Activated naive CD8-positive, alpha-beta T cell treated with anti-CD3 and anti-CD28 coated beads for 36 hours (primary cell): ENCODE measurements at places on chromosomes 1 and 21.

DNA sequence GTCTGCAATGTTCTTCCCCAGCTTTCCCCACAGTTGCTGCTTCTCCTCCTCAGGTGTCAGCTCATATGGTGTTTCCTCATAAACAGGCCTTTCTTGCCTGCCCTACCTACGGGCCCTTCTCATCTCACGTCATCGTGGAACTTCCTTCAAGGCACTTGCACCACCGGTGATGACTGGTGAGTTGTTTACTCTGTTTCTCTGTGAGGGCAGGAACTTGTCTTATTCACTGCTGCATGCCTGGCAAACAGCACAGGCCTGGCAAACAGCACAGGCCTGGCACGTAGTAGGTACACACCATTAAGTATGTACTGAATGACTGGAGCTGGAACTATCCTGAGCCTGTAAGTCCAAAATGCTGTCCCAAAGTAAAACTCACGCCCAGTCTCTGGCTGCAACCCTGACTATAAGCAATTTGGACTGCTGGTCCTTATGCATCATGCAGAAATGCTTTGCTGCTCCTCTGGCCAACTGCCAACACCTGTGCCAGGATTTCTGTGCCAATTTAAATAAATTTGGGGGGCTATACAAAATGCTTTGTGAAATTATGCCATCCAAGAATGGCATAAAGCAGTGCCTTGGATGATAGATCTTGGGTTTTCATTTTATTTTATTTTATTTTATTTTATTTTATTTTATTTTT is 25.7 kb downstream of the STK40 start:
- DNase-seq, result no peak

DNA sequence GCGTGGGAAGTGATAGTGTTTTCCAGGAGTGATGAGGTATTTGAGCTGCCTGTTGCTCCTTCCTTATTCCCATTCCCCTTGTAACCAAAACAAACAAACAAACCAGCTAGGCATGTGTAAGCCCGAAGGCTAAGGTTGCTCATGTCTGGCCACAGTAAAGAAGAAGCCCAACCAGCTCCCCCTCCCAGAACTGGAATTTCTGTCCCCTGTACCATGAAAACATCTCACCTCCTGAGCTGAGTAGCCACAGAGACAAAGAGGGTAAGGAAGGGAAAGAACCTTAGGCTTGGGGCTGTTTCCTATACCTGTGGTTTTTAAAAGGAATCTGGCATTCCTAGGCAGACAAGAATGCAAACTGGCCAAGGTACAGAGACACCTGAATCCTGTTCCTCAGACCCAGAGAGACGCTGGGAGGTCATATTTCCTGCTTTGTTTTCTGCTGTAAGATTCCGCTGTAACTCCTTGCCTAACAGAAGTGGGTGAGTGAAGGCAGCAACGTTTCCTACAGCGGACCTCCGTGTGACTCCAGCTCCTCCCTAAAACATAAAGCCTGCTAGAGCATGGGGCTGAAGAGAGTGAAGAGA is 41.7 kb upstream of the RAB4A start:
- DNase-seq, result no peak

- peak; percentile 59 for DNase-seq
These were observed 165.9 kb downstream of the SDCCAG8 start for GRCh38 chr1:243421784-243422183.

GRCh38 chr1:74729741-74730478 is 2.9 kb downstream of the CRYZ start:
- DNase-seq, result no peak

DNA sequence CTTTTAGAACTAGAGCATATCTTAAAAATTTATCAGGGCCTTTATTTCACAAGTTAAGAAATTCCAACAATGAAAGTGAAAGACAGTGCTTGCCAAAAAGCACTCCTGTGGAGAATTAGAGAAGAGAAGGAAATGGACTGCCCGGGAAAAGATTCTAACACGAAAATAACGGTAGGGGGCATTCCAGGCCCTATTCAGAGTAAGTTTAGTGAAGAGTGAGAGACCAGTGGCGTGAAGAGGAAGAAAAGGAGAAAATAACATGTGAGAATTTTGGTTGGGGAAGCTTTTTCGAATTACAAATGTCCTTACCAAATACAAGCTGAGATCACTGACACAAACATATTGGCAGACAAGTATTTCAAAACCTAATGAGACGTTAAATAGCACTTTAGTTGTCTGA is 38.4 kb upstream of the RBM34 start:
- no peak for DNase-seq

DNA sequence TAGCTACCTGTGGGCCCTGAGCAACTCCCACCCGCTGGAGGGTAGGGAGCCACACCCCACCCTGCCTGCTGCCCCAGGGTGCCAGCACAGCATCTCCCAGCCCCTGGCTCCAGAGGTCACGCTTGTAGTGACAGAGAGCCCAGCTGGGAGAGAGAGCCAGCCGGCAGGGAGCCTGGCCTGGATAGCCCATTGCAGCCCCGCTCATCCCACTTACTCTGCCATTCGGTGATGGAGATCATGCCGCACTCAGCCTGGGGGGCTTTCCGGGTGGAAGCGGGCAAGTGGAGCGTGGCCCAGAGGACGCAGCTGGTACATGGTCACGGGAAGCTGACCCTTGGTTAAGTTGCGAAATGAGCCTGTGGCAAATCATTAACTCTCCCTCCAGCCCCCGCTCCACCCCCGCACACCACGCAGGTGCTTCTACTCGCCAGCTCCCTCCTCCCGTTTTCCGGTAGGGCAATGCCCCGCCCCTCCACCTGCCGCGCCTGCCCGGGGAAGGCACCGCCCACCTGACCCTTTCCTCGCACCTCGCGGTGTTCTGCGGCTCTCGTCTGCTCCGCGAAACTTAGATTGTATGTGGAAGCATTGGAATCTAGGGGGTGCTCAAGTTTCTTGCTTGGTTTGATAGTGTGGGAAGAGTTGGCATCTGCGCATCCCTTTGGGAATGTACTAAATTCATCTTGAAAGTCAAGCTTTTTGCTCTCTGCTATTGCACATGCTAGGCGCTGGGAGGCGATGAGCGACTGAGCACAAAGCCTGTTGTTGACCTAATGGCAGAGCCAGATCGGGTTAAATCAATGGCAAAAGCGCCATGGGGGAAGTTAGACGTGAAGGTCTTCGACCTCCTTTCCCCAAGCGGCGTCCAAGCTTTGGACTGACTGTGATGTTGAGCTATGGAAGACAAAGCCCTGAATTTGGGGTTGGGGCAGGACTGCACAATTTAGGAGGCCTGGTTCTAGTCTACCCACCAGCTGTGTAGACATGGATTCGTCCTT is at the start of gene GOLT1A:
Gene GOLT1A (minus strand): TSS at position 321 of the 995 bp plus-strand sequence. CDS start 82 bp downstream, at position 239.
- peak; percentile 53 for DNase-seq

- no peak for DNase-seq
These were observed 12.3 kb downstream of the PANK4 start for GRCh38 chr1:2513939-2514652.

GRCh38 chr1:100622037-100622436 is 84.1 kb downstream of the GPR88 start:
- peak; percentile 9 for DNase-seq

- DNase-seq, result no peak
These were observed 43.2 kb downstream of the C1orf198 start for GRCh38 chr1:230824919-230825721.
